ENCODE measurements at places on chromosomes 3 and 15. TPM values are rescaled to one million over a fixed set of nuclear protein-coding genes. Genes with fewer than 3 reads are reported as not detected.
A peak's percentile ranks its signal among the peaks of the same experiment; 100 is the strongest.

The TGM4 gene
- total RNA-seq: not detected

The RBP2 gene
- not detected for total RNA-seq

The GPR149 gene
- total RNA-seq: not detected

The PARP15 gene
- not detected for total RNA-seq

The PARP6 gene
- total RNA-seq: 28.4 TPM

The TEX55 gene
- not detected for total RNA-seq

The SENP8 gene
- total RNA-seq: 0.84 TPM

The SI gene
- not detected for total RNA-seq

The RETNLB gene
- not detected for total RNA-seq

The KLHL40 gene
- total RNA-seq: not detected

The HTR3E gene
- total RNA-seq: not detected

The PLCB2 gene
- total RNA-seq: not detected

The NEIL1 gene
- total RNA-seq: not detected

The ADIPOQ gene
- not detected for total RNA-seq

The COL6A5 gene
- not detected for total RNA-seq

The TMOD2 gene
- total RNA-seq: 1.4 TPM

DNA sequence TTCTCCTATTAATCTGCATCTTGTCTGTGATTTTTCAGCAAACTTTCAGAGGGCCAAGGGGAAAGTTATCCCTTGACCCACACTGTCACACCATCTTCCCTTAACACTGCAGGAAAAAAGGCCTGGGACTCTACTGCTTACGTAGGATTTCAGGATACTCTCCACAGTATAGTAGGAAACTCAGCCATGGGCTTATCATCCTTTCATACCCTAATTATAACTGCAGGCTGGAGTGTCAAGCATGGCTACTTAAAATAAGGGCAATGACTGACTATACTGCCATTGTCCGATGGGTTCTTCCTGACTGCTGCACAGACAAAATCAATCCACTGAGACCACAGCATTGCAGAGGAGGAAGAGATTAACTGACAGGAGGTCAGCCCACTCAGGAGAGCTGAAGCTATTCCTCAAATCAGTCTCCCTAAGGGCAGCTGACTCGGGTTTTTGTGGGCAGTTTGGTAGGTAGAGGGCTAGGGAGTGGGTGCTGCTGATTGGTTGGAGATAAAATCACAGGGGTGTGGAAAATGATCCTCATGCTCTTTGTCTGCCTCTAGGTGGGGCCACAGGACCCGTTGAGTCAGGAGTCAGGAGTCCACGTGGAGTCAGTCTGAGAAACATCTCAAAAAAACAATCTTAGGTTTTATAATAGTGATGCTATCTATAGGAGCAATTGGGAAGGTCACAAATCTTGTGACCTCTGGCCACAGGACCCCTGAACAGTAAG, 118.2 kb upstream of the STRIT1 start:
- DNase-seq: no peak

GRCh38 chr15:22811640-22812039, 25.2 kb downstream of the NIPA1 start:
- DNase-seq: no peak

GRCh38 chr3:174846055-174846454, 13.1 kb upstream of the NAALADL2 start:
- no peak for DNase-seq

GRCh38 chr3:148226246-148226645, 471.5 kb upstream of the AGTR1 start:
- DNase-seq: no peak

DNA sequence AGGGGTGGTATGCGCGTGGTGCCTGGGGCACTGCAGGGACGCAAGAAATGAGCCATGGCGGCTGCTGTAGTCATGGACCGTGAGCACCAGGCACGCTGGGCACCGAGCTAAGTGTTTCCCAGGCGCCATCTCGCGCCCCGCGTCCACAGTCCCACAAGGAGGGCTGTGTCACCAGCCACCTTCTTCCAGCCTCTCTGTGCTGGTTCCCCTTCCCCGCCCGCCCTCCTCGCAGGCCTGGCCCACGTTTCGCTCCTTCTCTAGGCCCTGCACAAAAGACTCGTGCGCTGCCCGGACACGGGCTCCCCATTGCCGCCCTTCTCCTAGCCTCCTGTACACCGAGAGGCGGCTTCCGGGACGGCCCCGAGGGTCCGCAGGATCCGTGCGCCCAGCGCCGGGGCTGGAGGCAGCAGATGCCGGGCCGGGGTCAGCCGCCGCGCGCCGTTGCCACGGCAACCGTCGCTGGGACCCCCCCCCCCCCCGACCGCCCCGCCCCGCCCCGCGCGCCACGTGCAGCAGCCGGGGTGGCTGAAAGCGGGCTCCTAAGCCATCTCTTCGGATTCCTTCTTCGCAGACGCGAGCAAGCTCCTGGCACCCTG, 113.4 kb downstream of the SRGAP3 start:
- DNase-seq: no peak

GRCh38 chr3:58188921-58189451, 21.8 kb downstream of the DNASE1L3 start:
- DNase-seq: no peak

GRCh38 chr3:115272036-115272824, 125.1 kb upstream of the ZBTB20 start:
- no peak for DNase-seq

DNA sequence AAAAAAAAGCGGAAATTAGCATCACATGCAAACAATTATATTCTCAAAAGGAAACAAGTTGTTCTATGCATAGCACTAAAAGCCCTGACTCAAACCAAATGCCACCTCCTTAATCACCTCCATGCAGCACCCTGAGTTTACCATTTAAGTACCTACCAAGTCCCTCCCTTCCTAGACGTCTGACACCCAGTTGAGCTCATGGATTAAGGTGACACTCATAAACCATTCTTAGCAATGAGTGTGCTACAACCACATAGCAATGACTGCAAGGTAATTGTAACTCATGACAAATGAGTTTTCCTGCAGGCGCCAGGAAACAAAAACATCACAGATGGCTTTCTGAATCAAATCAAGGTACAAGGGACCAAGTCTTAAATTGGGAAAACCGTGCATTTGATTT, 32.0 kb downstream of the WWTR1 start:
- DNase-seq: no peak

DNA sequence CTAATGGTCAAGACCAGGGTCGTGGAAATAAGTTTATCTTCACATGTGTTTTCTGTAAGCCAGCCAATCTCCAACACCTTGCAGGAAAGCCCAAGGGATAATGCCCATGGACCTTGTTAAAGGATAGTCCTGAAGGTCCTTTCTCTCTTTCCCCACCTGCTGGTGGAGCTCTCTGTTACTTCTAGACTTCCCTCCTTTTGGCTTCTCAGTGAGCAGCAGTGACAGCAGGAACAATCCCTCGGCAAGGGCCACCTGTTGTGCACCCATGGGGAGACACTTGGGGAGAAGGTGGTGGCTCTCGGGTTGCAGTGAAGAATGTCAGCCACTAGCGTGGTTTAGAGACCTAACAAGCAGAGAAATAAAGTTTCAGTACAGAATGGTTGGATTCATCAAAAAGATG, 84.0 kb upstream of the OSBPL11 start:
- DNase-seq: no peak

- peak; percentile 45 for DNase-seq
These were observed 7.1 kb downstream of the ELL3 start for GRCh38 chr15:43769584-43770228.

- no peak for DNase-seq
These were observed 746.6 kb upstream of the CFAP20DC start for GRCh38 chr3:59796456-59796855.

GRCh38 chr3:23430781-23431398, 227.8 kb downstream of the UBE2E2 start:
- DNase-seq: no peak

DNA sequence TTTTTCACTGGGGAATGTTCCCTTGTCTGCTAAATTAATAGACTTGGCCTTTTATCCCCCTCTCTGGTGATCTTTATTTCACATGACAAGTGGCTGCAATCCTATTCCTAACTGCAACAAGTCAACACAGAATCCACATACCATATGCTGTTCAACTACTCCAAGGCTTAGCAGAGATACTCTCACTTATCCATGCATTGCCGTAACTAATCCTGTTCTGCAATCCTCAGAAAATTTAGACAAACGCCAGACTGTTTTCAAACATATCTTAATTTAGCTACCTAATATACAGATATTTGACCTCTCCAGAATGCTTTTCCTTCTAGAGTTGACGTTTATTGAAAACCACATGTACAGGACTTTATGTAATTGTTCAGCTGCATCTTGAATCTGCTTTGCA, 37.9 kb downstream of the EID1 start:
- no peak for DNase-seq

DNA sequence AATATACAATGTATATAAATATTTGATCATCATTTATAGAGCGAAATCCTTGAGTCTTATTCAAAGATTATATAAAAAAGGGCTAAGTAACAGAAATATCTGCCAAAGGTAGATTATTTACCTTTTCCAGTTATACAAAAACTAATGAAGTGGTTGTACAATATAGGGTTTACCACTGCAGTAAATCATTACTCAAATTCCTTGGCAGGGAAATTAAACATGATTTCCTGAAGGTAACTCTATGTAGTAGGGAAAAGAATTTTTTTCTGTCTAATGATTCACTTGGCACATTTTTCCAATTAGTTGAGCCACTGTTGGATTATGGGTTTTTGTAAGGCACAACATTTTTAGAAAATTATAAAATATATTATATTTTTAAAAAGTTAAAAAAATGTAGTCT, 129.6 kb downstream of the NR2F2 start:
- DNase-seq: no peak

- peak; percentile 9 for DNase-seq
These were observed 397.5 kb upstream of the ATP10A start for GRCh38 chr15:26260517-26261133.

GRCh38 chr3:127803619-127804018, 18.7 kb downstream of the MGLL start:
- peak; percentile 67 for DNase-seq

DNA sequence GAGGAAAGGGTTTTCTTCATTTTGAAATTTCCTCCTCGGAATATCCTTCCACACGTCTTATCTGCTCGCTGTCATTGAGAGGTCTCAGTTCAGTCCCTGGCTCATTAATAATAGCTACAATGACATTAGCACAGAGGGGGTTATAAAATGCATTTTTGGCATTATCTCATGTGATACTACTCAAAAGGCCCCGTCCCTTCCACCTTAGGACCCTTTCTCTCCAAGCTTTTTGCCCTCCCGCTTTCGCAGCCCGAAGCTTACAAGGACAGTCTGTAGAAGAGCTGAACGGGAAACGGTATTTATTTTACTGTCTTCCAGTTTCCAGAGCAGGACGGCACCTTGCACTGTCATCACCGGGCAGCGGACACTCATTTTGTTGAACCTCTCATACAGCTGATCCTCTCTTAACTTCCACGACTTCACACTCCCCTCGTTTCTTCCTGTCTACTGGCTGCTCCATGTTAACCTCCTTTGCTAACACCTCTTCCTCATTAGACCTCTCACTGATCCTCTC, 5.6 kb upstream of the PLEKHO2 start:
- DNase-seq: no peak

- no peak for DNase-seq
These were observed 1.0 kb downstream of the ILDR1 start for GRCh38 chr3:122021037-122021436.

DNA sequence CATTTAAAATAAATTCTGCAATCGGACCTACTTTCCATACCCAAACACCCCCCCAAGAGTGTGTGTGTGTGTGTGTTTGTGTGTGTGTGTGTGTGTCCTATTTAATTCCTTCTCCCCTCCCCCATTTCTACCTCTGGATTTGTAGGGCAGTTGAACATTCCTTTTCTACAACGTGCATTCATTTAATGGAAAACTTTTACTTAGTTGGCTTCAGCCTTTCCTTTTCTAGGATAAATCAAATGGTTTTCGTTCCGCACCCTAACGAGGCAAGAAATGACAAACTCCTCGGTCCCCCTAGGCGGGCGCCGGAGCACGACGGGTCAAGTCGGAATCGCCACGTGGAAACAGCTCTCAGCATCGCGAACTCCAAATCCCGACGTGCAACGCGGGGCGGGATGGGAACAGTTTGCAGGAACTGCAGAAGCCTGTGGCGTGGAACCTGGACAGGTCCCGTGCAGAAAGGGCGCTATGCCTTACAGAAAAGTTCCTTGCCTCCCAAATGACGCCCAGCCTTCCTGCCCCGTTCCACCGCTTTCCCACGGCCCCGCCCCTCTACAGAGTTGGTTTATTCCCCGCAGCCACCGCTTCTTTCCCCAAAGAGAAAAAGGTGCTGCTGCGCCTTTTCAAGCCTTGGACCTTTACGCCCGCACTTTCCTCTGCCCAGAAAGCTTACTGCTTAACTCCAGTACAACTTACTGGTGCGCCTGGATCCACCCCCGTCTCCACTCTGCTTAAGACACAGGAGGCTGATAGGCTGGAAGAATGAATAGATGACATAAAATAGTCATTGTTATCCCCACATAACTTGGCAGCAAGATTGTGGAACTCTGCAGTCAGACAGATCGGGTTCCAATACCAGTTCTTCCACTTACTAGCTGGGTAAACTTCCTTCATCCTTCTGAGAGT, 1.1 kb upstream of the EIF2B5 start:
- peak; percentile 91 for DNase-seq

GRCh38 chr3:66487465-66487864, 13.4 kb downstream of the LRIG1 start:
- no peak for DNase-seq

GRCh38 chr3:127671523-127672428, 976 bp upstream of the ABTB1 start:
- no peak for DNase-seq

DNA sequence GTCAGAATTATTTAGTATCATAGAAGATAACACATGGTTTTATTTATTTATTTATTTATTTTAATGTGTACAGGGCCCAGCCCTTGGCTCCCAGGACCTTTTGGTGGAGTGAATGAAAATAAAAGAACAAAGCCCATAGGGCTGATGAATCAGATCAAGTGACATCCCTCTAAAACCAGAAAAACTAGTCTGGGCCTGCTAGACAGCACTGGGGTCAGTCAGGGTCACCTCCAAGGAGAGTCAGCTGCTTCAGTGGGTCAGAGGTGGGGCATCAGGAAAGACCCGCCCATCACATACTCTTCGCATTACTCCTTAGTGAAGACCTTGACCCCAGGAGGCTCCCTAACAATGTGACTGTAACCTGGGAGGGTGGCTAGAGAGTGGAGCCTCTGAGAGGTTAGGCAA, 12.8 kb downstream of the PPCDC start:
- no peak for DNase-seq

DNA sequence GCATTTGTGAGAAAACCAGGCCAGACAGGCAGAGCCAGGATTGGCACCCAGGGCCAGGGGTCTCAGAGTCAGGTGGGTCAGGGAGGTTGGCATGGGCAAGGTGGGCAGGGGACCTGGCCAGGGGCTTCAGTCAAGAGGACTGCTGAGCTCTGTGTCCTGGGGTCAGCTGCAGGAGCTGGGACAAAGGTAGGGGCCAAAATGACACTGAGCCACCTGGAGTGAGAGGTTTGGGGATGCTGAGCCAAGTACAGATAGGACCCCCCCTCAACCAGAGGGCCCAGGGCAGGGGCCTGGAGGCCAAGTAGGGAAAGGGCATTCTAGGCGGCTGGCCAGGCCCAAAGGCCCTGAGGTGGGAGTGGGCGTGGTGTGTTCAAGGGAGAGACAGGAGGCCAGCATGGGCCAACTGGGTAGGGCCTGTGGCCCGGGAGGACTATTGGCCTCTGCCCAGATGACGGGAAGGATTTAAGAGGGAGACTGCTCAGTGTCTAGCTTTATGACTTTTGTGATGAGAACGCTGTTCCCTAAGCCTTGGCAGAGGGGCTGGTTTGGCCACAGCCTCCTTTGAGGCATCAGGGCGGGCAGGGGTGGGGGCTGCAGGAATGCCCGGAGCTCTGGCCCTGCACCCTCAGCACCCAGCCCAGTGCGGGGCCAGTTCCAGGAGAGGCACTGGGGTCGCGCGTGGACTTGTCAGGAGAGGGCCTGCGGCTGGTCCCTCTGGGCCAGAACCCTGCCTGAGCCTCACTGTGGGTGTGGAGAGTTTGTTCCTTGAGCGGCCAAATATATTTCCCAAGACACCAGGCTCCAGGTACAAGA, 3.1 kb downstream of the CFAP100 start:
- no peak for DNase-seq

Data from MG63 (cell line).